ENCODE measurements at places on chromosomes 1 and 21. TPM values are rescaled to one million over a fixed set of nuclear protein-coding genes. Genes with fewer than 3 reads are reported as not detected.

Gene RGS5
- 1,469 TPM for total RNA-seq

GRCh38 chr1:89355056-89355455, 8.8 kb upstream of the GBP6 start:
- no peaks in the 10 kb centered on the region for H3K36me3 ChIP-seq
- DNase-seq = no peak
- H3K4me3 ChIP-seq = no peak overlapping the region

DNA sequence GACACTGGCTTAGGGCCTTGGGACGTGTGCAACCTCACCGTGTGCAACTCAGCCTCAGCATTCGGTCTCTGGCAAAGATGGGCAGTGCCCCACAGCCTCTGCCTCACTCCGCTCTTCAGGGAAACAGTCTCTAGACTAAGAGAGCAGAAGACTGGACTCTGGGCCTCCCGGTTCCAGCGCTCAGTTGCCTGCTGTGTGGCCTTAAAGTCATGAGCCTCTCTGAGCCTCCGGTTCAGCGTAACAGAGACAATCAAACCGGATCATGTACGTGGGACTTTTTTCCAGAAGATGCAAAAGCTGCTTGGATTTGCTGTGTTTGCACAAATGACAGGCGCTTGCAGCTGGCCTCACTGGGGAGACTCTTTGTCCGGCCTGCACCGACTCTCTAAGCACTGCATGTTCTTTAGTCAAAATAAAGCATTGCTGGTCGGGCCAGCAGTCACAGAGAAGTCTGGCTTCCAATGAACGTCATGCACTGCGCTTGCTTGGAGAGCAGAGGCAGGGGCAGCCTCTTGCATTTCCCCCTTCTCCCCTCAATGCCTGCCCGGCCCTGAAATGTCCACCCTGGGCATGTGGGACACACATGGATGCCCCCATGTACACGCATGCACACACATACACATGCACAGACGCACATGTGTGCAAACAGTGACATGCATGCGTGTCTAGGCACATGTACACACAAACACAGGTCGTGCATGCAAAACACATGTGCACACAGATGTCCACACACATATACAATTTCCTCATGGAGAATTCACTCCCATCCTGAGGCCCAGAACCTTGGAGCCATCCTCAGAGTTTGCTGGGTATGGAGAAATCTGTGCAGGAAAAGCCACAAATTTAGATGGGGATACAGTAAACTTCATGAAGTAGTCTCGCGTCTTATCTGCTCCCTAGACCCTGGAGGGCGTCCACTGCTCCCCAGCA, 152.4 kb downstream of the PRDM16 start:
- no peak for DNase-seq
- H3K36me3 ChIP-seq = no peaks in the 10 kb centered on the region
- no peak overlapping the region for H3K4me3 ChIP-seq
- no peaks in the 10 kb centered on the region for H3K4me1 ChIP-seq
- no peak overlapping the region for H3K27ac ChIP-seq
- no peaks in the 10 kb centered on the region for H3K27me3 ChIP-seq

GRCh38 chr1:248589334-248589733, 8.2 kb downstream of the OR2T10 start:
- H3K36me3 ChIP-seq = no peaks in the 10 kb centered on the region
- no peak for DNase-seq
- H3K27ac ChIP-seq = no peak overlapping the region
- no peaks in the 10 kb centered on the region for H3K27me3 ChIP-seq
- H3K4me1 ChIP-seq = no peaks in the 10 kb centered on the region

Gene SLAMF8
- total RNA-seq = 12.8 TPM

DNA sequence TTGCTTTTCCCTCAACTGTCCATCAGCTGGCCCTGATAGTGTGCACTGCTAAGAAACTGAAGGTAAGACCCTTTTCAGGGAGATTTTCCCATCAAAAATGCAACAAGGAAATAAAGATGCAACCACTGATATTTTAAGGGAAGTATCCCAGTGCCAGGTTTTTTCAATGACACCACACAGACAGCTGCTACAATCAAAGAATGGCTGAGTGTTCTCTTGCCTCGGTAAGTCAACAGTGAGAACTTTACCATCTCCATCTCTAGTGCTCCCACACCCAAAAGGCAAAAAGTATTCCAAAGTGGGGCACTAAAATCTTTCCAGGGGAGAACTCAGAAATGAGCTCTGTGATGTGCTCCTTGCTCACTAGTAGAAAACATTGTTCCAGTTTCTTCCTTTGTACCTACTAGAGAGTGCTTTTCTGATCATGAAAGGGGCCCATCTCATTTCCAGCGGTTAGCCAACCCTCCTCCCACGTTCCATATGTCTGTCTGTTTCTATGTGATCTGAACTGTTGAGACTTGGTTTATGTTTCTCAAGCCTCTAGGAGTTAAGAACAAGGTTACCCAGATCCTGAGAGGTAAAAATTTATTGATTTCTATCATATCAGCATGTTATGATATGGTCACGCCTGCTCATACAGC, 67.6 kb upstream of the NEK2 start:
- H3K27me3 ChIP-seq = no peaks in the 10 kb centered on the region
- H3K4me3 ChIP-seq = no peak overlapping the region
- H3K27ac ChIP-seq = no peak overlapping the region
- DNase-seq = no peak

Gene CFHR5
- total RNA-seq = not detected

- H3K36me3 ChIP-seq = no peaks in the 10 kb centered on the region
- no peaks in the 10 kb centered on the region for H3K27me3 ChIP-seq
- no peaks in the 10 kb centered on the region for H3K4me1 ChIP-seq
- DNase-seq = no peak
- H3K4me3 ChIP-seq = no peak overlapping the region
These were observed 42.6 kb downstream of the SIM2 start for GRCh38 chr21:36741506-36741905.

DNA sequence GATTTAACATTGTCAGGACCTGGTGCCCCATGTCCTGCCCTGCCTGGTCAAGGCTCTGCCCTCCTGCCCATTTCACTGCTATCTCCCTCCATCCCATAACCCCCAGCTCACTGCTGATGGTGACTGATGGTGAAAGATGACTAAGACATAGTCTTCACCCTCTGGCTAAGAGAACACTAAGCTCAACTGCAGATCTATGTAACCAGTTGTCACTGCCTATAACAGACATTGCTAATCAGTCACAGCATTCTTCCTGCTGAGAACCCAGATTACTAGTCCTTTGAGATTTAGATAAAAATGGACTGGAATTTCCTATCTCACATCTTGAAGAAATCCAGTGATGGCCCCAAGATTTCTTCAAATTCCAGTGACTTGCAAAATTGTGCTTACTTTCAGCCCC, 8.0 kb upstream of the ZNF362 start:
- no peaks in the 10 kb centered on the region for H3K4me1 ChIP-seq
- H3K27ac ChIP-seq = no peak overlapping the region
- H3K4me3 ChIP-seq = no peak overlapping the region
- no peaks in the 10 kb centered on the region for H3K36me3 ChIP-seq

Gene LCE3E
- not detected for total RNA-seq

DNA sequence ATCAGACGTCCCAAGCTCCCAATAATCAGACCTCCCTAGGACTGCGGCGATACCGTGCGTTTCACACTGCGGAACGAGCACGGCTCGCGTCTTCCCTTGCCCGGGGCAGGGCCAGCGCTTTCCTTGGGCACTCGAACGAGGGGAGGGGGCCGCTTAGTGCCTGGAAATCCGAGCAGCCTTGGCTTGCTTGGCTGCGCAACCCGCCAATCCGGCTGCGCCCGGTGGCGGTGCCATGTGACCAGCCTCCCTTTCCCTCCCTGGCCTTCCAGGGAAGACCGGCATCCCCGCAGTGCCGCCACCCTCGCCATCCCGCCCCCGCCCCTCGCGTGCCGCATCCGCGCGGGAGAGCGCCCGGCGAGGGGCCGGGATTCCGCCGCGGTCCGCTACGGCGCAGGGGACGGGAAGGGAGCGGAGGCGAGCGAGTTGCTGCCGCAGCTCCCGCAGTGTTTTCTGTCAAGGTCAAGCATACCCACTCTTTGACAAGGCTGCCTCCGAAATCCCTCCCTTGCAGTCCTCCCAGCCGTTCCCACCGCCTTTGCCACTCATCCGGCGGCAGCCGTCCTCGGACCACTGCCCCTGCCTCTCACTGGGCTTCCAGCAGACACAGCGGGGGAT, 8.3 kb upstream of the RNF19B start:
- H3K27ac ChIP-seq = no peak overlapping the region
- H3K4me1 ChIP-seq = no peaks in the 10 kb centered on the region
- no peaks in the 10 kb centered on the region for H3K27me3 ChIP-seq
- H3K4me3 ChIP-seq = peak overlapping the region; percentile 38
- H3K36me3 ChIP-seq = no peaks in the 10 kb centered on the region

DNA sequence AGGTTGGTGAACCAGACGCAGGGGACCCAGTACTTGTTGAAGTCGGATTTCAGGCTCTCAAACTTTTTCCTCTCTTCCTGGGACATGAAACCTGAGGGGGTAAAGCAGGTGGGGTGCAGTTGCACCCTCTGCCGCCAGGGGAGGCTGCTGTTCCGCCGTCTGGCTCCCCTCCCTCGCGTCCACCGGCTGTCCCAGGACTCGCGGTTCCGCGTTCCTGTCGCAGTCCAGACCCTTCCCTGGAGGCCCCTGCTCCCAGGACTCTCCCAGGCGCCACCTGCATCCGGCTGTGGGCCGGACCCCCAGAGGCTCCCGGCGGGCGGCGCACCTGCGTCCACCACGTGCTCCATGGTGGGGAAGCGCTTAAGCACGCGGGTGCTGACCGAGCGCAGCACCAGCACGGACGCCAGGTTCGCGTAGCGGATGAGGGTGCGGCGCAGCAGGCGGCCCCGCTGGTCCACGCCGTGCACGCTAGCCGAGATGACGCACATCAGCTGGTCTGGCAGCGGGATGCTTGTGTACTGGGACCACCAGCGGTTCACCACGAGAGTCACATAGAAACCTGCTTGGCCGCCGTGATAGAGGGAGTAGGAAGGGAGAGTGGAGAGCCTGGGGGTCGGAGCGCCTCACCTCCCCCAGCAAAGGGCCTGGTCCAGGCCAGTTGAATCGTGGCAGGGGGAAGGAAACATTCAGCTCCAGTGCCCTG, 1.7 kb downstream of the BEST4 start:
- no peaks in the 10 kb centered on the region for H3K27me3 ChIP-seq
- H3K36me3 ChIP-seq = no peaks in the 10 kb centered on the region
- peak; percentile 81 for DNase-seq
- no peaks in the 10 kb centered on the region for H3K4me1 ChIP-seq
- H3K4me3 ChIP-seq = no peak overlapping the region

DNA sequence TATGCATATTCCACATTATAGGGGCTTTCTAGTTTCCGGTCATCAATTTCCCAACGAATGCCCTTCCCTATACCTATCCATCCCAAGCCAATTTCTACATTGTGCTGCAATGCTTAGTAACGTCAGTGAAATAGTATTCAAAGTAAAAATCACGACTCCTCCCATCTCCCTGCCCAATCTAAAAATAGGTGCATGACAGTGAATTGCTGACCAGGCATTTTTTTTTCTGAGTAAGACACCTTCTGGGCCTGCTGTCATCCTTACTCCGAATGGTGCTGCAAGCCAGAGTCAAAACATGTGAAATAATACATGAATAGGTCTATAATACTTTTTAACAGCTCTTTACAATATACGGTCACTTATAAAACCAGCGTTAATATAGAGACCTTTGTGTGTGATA, 120.2 kb downstream of the GREM2 start:
- no peak overlapping the region for H3K27ac ChIP-seq
- DNase-seq = no peak
- no peak overlapping the region for H3K4me3 ChIP-seq
- no peaks in the 10 kb centered on the region for H3K36me3 ChIP-seq
- H3K27me3 ChIP-seq = no peaks in the 10 kb centered on the region
- H3K4me1 ChIP-seq = no peaks in the 10 kb centered on the region

DNA sequence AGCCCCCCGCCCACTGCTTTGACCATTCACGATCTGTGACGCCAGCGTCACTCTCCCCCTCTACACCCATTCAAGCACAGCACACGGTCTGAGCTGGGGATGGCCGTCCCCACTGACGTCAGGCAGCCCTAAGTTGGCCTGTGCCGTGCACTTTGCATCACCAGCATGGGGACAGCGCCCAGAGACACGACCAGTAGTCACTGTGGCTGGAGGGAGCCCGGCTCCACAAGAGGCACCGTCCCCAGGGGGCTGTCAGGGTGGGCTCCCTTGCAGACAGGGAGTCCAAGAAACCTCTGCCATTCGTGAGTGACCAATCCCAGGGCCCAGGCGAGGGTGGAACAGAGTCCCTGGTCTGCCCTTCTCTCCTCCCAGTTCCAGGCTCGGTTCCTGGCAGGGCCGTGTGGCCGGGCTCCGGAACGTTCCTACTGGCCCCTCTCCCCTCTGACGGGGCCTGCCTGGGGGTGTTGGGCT, 2.3 kb downstream of the KRTAP10-8 start:
- H3K4me1 ChIP-seq = no peaks in the 10 kb centered on the region
- no peaks in the 10 kb centered on the region for H3K36me3 ChIP-seq
- H3K27me3 ChIP-seq = no peaks in the 10 kb centered on the region
- no peak overlapping the region for H3K27ac ChIP-seq

DNA sequence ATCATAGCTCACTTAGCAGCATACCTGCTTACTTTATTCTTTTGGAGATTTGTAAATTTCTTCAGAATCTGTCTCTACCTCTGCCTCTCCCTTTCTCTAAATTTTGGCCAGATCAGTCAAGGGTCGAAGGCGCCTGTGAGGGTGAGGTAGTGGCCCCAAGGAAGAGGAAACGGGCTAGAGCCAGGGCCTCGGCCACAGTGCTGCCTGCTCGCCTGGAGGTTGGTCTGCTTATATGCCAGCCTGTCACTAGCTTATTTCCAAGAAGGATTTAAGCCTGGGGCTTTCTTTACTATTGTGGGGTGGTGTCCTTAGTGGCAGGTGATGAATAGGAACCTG, 19.6 kb downstream of the PEX14 start:
- no peak overlapping the region for H3K27ac ChIP-seq
- no peaks in the 10 kb centered on the region for H3K36me3 ChIP-seq
- H3K27me3 ChIP-seq = no peaks in the 10 kb centered on the region
- DNase-seq = no peak
- no peaks in the 10 kb centered on the region for H3K4me1 ChIP-seq

Gene MYCL
- 0.45 TPM for total RNA-seq

Gene LCE1C
- total RNA-seq = not detected

DNA sequence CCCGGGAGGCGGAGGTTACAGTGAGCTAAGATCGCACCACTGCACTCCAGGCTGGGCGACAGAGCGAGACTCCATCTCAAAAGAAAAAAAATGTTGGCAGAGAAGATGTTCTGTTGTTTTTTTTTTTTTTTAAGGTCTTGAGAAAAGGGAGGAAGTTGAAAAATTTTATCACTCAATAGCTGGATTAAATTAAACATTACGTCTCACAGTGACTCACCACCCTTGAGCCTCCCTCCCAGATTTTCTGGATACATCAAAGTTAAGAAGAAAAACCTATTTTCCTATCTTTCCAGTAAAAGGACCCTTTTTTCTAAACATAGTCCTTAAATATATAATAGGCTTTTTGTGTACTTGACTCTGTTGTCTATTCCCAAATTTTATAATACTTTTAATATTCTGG, 35.5 kb downstream of the IFNAR1 start:
- H3K36me3 ChIP-seq = peaks cover 3% of the 10 kb centered on the region
- no peak overlapping the region for H3K4me3 ChIP-seq
- H3K4me1 ChIP-seq = no peaks in the 10 kb centered on the region
- no peaks in the 10 kb centered on the region for H3K27me3 ChIP-seq

Gene ZNF687
- 24.0 TPM for total RNA-seq

GRCh38 chr21:18023157-18023556, 204.0 kb upstream of the C21orf91 start:
- no peaks in the 10 kb centered on the region for H3K4me1 ChIP-seq
- no peaks in the 10 kb centered on the region for H3K27me3 ChIP-seq
- H3K36me3 ChIP-seq = no peaks in the 10 kb centered on the region
- H3K27ac ChIP-seq = no peak overlapping the region

All from aorta (tissue), 5 donors.